ENCODE measurements at places on chromosomes 16 and 17.

- no peak for DNase-seq
Measured at GRCh38 chr17:49588312-49588711, 12.6 kb downstream of the NXPH3 start.

GRCh38 chr17:7328009-7328408, 1.1 kb downstream of the NEURL4 start:
- no peak for DNase-seq

GRCh38 chr17:29069526-29070041, 26.6 kb downstream of the PIPOX start:
- no peak for DNase-seq

DNA sequence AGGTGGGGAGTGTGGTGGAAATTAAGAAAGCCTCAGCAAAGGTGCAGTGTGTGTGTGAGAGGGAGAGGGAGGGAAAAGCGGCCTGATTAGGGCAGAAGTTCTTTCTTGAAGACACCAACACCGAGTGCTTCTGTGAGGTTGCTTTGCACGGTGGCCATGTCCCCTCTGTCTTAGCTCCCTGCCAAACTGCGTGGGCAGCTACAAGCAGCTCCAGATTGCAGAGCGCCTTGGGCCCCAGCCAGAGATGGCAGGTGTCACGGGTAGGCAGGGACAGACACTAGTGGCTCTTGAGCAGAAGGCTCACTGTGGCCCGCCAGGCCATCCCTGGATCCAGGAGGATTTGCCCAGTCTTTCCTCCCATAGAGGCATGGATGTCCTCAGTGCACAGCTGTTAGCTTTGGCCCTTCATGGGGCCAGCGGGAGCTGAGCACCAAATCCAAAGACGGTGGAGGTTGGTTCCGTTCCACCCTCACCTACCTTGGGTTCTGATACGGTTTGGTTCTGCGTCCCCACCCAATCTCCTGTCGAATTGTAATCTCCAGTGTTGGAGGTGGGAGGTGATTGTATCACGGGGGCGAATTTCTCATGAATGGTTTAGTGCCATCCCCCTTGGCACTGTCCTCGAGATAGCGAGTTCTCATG, 21.4 kb downstream of the KIAA0513 start:
- no peak for DNase-seq
